ENCODE measurements at places on chromosomes 7 and 10. TPM values are rescaled to one million over a fixed set of nuclear protein-coding genes. Genes with fewer than 3 reads are reported as not detected.
A peak's percentile ranks its signal among the peaks of the same experiment; 100 is the strongest.

- no peak for DNase-seq
Measured at GRCh38 chr7:144386741-144387140, 16.8 kb downstream of the NOBOX start.

DNA sequence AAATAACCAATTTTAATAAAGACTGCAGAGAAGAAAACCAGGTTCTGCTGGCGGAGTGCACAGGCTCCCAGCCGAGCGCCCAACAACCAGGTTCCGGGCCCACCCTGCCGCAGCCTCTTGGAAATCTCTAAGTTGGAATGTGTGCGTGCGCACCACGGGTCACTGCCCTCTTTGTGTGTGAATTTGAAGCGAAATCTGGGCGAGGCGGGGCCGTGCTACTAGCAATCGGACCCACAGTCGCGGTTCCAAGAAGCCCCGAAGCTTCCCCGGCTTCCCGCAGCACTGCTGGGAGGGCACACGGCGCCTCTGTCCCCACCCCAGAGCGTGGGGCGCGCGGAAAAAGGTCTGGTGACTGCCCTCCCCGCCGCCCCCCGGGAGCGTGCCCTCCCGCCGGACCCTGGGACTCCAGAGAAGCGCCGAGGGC is 666 bp upstream of the MAP3K8 start:
- peak; percentile 67 for DNase-seq

GRCh38 chr7:103446049-103446520 is at the start of gene SLC26A5:
TSS of gene SLC26A5 (minus strand) at chr7:103446207. CDS start at chr7:103421514, 24,693 bp downstream.
- DNase-seq: no peak

DNA sequence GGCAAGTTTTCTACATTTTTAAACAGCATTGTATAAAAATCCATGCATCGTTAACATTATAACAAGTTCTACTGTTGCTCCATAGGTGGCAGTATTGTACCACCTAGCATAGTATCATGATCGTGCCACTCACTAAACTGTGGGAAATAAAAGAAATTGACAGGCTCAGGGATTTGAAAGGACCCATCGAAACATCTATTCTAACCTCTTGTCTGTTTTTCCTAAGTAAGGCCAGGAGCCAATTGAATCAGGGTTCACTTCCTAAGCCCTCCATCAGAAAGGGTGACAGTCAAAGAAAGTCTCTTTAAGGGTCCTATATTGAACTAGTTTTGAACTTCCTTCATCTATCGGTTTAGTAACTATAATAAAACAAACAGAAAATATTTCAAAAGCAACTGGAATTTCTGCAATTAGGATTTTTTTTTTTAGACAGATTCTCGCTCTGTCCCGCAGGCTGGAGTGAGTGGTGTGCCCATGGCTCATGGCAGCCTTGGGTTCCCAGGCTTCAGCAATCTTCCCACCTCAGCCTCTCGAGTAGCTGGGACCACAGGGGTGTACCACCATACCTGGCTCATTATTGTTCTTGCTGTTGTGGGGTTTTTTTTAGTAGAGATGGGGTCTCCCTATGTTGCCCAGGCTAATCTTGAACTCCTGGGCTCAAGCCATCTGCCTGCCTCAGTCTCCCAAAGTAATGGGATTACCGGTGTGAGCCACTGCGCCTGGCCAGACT is 9.4 kb downstream of the HACD1 start:
- peak; percentile 81 for DNase-seq

GRCh38 chr10:131310551-131311401 is 745 bp downstream of the TCERG1L start:
- DNase-seq: no peak

DNA sequence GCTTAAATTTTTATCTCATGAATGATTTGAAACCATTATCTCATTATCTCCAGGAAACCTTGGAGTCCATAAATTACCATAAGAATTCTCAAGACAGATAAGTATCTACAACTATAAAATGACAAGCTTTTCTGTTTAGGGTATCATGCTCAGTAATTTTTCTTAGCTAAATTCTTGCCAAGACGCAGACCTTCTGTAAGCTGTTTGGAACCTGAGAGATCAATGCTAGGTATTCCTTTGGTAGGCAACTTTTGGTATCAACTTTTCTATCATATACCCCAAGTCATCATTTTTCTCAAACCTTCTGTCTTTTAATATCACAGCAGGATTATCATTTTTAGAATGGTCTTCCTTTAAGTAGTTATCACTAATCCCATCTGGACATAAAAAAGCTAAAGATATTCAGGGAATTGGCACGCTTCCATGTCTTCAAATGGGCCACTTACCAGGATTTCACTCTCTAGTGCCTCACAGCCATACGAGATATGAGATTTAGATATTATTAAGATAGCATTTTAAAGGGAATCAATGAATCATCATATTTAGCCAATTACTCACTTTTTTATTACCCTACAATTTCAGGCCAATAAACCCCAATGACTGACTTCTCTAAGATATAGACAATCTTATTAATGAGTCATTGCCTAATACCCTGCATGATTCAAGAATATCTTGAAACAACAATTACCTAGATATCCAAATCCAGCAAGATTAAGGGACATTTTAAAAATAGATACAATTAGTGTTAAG is 544.1 kb downstream of the HTR7 start:
- DNase-seq: no peak

DNA sequence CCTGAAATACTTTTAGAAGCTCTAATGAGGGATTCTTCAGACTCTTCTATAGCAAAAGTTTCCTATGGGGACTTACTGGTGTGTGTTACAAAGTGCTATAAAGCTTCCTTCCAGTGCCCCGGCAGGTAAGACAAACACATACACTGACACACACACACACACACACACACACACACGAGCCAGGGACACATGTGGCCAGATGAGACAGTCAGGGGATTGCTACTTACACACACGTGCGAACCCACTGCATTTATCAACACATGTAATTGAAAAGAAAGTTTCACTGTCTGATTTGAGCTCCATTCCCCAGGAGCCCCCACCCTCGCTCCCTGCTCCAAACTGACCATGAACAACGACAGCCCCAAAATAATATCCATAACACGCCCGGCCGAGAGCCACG is 119.8 kb downstream of the PRPF18 start:
- peak; percentile 44 for DNase-seq

DNA sequence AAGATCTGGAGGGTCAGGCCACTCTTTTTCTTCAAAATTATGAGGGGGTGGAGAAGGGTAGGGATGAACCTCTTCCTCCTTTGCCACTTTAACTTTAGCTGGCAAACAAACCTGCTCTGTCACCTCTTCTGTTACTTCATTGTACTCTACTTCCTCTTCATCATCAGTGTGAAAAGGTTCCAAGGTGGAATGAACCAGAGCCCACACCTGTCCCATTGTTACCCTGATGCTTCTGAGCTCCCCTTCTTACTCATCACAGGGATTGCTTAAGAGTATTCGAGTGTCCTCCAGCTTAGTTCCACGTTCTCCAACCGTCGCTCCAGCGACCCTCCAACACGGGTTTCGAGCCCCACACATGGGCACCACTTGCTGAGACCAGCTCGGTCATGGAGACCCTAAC is 5.2 kb downstream of the MRPS24 start:
- no peak for DNase-seq

DNA sequence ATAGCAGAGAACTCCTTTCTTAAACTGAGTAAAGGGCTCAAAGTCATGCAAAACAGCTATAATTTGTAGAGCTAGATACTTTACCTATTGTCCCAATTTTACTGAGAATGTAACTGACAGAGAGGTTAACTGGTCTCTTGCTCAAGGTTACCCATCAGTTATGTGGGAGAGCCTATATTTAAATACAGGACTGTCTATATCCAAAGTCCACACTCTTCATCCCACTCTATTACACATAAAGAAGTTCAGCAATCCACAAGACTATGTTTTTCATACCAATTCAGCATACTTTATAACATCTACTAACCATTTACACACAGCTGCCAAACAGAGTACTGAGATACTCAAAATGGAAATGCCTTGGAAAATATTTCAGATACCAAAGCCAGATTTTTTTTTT is 100.2 kb downstream of the MICU1 start:
- no peak for DNase-seq

GRCh38 chr7:153473185-153473584 is 579.0 kb upstream of the DPP6 start:
- no peak for DNase-seq

DNA sequence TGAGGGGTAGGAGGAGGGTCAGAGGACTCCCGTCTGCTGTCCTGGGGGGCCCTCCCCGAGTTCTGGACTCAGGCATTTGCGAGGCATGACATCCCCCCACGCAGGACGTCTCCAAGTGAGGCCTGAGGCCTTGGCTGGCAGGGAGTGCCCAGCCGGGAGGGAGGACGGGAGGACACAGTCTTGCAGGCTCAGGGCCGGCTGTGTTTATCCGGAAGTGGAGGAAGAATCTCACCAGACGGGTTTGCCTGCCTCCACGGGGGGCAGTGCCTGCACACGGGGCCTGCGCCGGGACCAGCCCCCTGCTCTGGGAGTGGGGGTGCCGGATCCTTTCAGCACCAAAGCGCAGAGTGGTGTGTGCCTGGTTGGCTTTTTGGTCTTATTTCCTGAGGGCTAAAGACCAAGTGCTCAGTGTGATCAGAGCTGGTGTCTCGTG is 10.9 kb downstream of the PWWP2B start:
- DNase-seq: peak; percentile 67

- DNase-seq: no peak
Measured at GRCh38 chr10:122050811-122051210, 61.8 kb downstream of the TACC2 start.

DNA sequence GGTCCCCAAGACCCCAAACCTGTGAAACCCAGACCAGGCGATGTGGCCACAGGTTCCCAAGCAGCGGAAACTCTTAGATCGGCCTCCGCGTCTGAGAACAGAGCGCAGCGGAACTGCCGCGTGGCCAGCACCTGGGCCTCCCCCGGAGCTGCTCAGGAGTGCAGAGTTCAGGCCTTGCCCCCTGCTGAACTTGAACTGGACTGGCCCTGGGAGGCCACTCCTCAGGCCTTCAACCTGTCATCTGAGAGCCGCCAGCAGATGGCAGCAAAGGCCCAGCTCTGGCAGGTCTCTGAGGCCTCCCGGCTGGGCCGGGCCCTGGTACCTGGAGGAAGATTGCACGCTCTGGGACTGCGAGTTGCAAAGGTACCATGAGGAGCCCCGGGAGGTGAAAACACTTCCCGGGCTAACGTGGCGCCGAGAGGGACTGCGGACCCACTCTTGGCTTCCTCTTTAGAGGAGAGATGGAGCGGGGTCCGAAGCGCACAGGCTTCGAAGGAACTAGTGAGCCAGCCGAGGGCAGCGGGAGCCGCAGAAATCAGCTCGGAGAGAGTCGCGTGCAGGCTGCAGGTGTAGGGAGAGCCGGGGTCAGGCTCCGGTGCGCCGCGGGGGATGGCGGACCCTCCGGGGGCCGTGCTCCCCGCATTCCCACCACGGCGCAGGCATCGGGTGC is 89.2 kb downstream of the PAXIP1 start:
- peak; percentile 76 for DNase-seq

DNA sequence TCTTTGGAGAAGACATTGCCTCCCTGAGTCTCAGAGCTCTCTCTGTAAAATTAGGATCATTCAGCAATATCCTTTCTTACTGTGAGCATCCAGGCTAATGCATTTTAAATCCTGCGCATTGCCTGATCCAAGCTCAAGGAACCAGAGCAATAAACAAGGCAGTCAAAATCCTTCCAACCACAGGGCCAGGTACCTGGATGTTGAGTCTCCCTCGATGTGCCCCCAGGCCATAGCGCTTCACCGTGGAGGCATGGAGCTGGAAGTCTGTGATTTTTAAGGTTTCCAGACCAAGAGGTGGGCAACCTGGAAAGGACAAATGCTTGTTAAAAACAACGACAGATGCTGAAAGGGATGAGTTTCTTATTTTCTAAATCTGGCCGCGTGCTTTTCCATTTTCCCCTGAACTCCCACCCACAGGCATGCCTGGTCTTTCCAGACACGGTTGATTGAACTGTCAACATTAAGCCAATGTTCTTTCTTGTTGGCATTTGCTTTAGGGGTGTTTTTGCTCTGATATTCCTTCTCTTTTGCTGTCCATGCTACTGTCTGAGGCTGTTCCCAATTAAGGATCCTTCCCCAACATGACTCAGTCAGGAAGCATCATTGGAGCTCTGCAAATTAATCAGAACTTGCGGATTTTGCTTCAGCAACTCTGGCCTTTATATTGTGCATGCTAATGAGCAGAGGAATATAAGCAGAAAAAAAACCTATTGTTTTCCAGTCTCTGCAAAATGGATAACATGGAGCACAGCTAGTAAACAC is 29.0 kb downstream of the CPXM2 start:
- no peak for DNase-seq

GRCh38 chr10:127880557-127880956 is 12.2 kb downstream of the CLRN3 start:
- DNase-seq: peak; percentile 24

- DNase-seq: no peak
Measured at GRCh38 chr7:158025686-158026600, 561.7 kb downstream of the PTPRN2 start.

- peak; percentile 22 for DNase-seq
Measured at GRCh38 chr7:135877805-135878204, 99.4 kb downstream of the MTPN start.

GRCh38 chr7:98679741-98680140 is 62.7 kb downstream of the NPTX2 start:
- no peak for DNase-seq

GRCh38 chr7:2873686-2874551 is 29.8 kb upstream of the GNA12 start:
- peak; percentile 93 for DNase-seq

DNA sequence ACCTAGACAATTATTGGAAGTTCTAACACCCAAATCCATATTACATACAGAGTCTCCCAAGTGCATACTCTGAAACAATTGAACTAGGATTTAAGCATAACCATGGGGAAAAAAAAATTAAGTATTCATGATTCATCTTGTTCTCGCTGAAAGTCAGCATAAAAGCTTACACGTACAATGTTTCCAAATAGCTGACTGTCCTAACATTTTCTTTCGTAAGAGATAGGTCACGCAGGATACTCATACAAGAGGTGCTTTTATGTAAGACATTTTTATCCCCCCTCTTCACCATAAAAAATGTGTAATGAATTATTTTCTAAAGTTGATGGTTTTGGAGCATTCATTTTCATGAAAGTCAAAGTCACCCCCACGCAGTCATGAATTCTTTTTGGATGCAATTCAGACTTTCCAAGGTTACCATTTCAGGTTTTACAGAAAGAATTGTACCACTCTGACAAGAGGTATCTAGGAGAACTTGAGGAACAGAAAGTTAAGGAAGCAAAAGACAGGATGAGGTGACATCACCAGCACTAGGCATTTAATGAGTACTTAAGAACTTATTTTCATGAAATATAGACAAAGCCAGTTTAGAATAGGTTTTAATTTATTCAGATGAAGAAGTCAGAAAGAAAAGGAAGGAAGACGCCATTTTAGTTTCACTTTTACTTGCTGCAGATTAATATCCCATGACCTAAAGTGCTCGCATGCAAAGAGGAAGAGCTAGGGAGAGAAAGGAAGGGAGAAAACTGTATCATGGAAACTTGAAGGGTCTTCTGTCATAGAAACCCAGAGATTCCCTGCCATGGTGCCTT is 55.8 kb downstream of the TMEM26 start:
- DNase-seq: peak; percentile 56

GRCh38 chr7:137967143-137968018 is 34.5 kb downstream of the CREB3L2 start:
- DNase-seq: no peak

Gene MARCHF5
- total RNA-seq: 19.4 TPM

Gene SLC13A1
- total RNA-seq: not detected

Gene NUTM2B
- total RNA-seq: 0.44 TPM

Gene MOGAT3
- total RNA-seq: not detected

Gene SPDYE16
- not detected for total RNA-seq

Gene PVRIG
- not detected for total RNA-seq

Gene MYO1G
- total RNA-seq: under 0.01 TPM

Measured in lung microvascular endothelial cell (primary cell).